ENCODE measurements at places on chromosomes 3 and 15.

DNA sequence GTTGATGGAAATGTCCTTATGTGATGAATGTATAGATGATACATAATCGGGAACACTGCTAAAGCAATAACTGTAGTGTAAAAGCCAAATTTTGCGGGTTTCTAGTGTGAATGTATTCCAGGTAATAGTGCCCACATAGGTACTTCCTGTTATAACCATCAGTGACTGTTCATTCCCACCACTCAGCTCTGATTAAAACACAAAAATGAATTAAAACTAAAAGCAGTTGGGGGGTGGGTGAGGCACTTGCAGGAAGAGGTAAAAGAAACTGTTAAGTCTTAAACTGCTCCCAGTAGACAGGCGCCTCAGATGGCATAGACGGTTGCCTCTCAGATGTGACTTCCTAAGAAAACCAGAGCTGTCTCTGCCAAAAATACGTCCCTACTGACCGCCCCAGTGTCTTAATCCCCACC lies 893 bp upstream of the MTHFS start:
- DNase-seq = no peak

- DNase-seq = no peak
Measured at GRCh38 chr3:178385280-178385952, 150.8 kb upstream of the KCNMB2 start.

DNA sequence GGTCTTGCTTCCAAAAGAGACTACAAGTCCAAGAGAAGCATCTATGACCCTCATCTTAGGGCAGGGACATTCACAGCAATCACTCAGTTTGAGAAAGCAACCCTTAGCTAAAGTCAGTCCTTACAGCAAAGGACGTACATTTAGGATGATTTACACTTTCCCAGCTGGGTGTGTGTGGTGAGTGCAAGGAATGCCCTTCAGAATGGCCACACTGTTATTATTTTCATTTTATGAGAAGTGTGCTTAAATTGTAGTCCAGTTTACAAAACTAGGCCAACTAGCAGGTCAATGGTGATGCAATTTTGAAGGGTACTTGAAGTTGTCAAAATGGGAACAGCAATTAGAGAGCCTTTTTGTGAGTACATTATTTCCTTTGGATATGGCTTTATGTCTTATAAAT lies 26.0 kb upstream of the CCK start:
- no peak for DNase-seq

- no peak for DNase-seq
Measured at GRCh38 chr3:56819016-56819809, 17.5 kb upstream of the ARHGEF3 start.

DNA sequence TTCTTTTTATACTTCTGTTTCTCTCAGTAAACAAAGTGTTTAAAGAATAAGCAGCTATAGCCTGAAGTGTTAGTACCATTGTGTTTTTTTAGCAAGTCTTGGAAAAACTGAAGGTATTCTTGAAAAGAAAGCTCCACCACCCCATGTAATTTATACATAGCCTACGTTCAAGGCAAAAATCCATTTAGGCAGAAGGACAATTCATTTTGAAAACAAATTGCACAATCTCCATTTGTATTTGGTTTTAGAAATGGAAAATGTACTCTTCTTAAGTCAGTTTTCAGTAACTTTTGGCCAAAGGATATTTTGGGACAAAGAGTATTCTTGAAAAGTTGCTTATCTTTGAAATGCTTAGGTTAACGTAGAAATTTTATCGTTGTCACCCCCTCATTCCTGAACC lies 34.5 kb downstream of the PTPRG start:
- no peak for DNase-seq

Measured in activated naive CD4-positive, alpha-beta T cell (primary cell).